ENCODE measurements at places on chromosomes 11 and 22. TPM values are rescaled to one million over a fixed set of nuclear protein-coding genes. Genes with fewer than 3 reads are reported as not detected.
A peak's percentile ranks its signal among the peaks of the same experiment; 100 is the strongest.

- no peak for DNase-seq
Measured at GRCh38 chr22:44452531-44453420, 45.3 kb downstream of the RTL6 start.

DNA sequence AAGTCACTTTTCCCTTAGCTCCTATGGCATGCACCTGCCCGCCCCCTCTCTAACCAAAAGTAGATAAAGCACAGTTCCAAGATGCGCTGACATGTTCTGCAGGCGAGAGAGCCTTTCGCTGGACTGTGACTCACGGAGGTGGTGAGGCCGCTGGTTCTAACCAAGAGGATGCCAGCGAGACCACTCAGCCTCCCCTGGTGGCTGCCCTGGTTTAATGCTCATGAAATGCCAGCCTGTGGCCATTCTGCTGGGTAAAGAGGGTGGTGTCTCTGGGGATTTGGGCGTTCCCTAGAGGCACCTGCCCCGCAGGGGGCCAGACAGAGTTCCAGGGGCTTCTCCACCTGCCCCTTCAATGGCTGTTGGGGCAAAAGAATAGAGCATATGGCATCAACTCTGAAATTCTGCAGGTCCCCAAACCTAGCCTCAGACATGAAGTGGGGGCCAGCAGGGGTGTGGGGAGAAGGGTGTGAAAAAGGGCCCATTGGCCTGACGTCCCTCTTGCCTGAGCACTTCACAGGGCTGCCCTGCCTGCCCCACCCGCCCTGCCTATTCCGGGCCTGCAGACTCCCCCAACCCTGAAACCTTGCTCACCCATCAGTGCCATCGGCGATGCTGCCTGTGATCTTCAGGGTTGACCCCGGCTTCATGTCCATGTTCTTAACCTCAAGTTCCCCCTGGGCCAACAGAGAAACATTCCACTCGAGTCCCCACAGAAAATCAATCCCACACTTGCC, 8.5 kb downstream of the LGALS2 start:
- no peak for DNase-seq

DNA sequence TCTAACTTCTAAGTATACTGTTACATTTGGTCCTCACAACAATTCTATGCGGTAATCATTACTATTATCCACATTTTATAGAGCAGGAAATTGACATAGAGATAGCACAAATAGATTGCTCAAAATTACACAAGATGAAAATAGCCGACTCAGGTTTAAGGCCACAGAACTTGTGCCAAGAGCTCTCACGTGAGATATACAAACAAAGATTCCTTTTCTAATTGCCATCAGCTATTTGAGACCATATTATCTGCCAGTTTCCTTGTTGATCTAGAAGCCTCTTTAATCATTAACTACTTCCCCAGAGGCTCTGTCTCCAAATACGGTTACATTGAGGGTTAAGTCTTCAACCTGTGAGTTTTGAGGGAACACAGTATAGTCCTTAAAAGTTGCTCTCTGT, 61.0 kb upstream of the GLYATL1B start:
- DNase-seq = no peak

The FREY1 gene
- 0.89 TPM for total RNA-seq

- DNase-seq = no peak
Measured at GRCh38 chr11:342328-342727, 21.7 kb upstream of the IFITM3 start.

The FGF4 gene
- total RNA-seq = not detected

The CECR2 gene
- 9.9 TPM for total RNA-seq

- peak; percentile 7 for DNase-seq
Measured at GRCh38 chr11:127789927-127790326, 789.4 kb upstream of the KIRREL3 start.

The NAALADL1 gene
- 10.4 TPM for total RNA-seq

The APOL5 gene
- not detected for total RNA-seq

DNA sequence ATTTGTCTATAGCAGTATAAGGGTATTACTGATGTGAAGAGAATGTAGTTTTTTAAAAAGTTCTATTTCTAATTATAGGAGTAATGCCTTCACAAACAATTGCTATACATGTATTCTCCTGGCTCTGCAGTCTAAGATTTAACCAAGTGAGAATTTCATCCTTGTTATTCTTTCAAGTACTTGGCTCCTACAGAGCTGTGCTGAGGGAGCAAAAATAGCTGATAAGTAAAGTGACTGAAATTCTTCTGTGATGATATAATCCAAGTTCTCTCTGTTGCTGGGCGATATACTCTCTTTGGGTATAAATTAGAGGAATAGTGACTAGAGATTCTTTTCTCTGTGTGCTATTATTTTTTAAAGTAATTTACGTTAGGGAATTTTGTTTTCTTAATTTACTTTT, 68.0 kb downstream of the PGR start:
- DNase-seq = no peak

DNA sequence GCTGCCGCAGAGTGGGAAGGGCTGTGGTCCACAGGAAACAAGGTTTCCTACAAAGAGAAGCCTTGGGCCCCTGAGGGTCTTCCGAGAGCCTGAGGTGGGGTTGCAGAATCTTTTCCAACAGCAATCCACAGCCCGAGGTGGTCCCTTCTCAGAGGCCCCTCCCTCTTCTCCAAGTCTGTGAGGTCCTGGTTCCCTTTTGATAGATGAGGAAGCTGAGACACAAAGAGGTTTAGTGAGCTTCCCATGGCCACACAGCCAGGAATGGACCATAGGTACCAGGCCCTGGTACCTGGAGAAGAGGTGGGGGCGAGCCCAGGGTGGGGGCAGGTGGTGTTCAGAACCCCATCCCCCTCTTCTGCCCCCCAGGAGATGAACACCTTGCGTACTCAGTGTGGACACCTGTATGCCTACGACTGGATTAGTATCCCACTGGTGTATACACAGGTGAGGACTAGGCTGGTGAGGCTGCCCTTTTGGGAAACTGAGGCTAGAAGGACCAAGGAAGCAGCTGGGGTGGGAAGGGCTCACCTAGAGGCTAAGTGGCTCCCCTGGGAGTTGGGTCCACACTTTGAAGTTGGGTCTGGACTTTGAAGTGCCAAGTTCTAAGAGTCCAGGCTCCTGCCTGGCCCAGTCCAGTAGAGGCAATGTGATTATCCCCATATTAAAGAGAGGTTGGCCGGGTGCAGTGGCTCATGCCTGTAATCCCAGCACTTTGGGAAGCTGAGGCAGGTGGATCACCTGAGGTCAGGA, 7.0 kb downstream of the BEST1 start:
- DNase-seq = no peak

- DNase-seq = no peak
Measured at GRCh38 chr11:8260202-8260966, 3.3 kb downstream of the LMO1 start.

GRCh38 chr22:46006379-46007002, 29.5 kb upstream of the WNT7B start:
- peak; percentile 83 for DNase-seq

- no peak for DNase-seq
Measured at GRCh38 chr11:117902001-117902845, 25.8 kb upstream of the FXYD6 start.

GRCh38 chr11:9020916-9021315, 17.1 kb upstream of the NRIP3 start:
- DNase-seq = no peak

The OR51E2 gene
- not detected for total RNA-seq

DNA sequence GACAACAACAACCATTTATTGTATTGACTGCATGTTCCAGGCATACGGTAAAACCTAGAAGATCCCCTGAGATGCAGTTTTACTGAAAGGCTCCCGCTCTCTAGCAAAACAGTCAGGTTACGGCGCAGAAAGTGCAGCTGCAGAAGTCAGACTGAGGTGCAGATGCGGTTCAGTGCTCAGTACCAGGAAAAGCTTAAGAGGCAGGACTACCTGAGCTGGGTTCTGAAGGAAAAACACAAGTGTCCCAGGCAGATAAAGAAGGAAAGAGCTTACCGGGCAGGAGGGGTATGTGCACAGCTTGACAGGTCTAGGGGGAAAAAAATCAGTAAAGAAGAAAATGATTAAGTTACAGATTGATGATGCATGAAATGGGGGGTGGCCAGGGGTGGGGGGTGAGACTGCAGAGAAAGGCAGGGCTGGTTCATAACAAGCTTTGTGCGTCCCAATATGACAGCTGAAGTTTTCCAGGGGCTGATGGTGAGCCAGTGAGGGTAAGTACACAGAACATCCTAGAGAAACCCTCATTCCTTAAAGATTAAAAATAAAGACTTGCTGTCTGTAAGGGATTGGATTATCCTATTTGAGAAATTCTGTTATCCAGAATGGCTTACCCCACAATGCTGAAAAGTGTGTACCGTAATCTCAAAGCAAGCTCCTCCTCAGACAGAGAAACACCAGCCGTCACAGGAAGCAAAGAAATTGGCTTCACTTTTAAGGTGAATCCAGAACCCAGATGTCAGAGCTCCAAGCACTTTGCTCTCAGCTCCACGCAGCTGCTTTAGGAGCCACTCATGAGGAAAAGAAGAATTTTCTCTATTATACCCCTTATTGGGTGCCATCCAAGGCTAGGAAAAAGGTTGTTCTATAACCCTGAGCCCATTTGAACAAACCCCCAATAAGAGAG, 11.9 kb downstream of the LARGE1 start:
- no peak for DNase-seq

The CD3D gene
- 3.3 TPM for total RNA-seq

GRCh38 chr11:30406978-30407762, 84.3 kb downstream of the ARL14EP start:
- DNase-seq = no peak

DNA sequence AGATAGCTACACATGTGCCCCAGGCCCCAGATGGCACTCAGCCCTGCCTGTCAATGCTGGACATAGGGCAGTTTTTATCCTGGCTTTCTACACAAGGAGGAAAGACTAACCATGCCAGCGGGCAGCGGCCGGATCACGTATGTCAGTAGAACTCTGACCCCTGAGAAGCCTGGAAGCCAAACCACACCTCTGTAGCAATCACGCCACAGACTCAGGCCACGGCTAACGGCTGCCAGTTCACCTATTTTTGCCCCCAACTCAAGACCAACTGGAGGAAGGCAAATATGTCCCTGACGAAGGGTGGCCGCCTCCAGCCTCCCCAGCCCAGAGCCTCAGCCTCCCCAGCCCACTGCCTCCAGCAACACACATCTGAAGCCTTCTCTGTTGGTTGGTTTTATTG, 7.2 kb upstream of the CD81 start:
- peak; percentile 51 for DNase-seq

- DNase-seq = no peak
Measured at GRCh38 chr11:28878025-28878424, 769.8 kb downstream of the METTL15 start.

The PATE4 gene
- not detected for total RNA-seq

DNA sequence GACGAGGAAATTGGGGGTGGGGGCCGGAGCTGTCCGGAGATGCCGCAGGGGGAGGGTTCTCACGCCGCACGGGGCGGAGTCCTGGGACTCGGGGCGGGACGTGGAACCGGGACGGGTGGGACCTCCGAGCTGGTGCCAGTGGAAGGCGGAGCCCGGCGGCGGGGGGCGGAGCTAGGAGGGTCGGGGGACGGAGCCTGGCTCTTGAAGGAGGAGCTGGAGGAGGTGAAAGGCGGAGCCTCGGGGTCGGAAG, 271 bp downstream of the FKBP2 start:
- DNase-seq = peak; percentile 100

The TSGA10IP gene
- total RNA-seq = not detected

The LRRN4CL gene
- 2.0 TPM for total RNA-seq

DNA sequence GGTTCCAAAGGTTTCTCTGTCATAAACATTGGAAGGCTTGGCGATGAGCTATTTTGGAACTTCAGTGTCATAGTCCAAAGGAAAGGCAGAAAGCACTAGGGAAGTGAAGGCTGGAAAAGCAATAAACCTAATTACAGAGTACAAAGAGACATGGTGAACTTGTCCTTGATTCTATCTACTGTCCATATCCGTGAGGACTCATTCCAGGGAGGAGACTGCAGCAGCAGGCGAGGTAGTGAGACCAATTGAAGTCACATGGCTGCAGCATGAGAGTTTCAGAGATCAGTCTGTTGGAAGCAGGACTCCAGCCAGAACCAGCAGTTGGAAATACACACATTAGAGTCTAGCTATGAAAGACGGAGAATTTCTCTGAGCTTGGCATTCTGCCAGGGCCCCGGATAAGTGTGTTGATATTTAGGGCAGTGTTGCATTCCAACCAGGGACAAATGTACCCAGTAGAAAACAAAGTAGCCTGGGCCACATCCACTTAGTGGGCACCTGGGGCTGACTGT, 54.1 kb upstream of the ARHGAP42 start:
- peak; percentile 62 for DNase-seq

DNA sequence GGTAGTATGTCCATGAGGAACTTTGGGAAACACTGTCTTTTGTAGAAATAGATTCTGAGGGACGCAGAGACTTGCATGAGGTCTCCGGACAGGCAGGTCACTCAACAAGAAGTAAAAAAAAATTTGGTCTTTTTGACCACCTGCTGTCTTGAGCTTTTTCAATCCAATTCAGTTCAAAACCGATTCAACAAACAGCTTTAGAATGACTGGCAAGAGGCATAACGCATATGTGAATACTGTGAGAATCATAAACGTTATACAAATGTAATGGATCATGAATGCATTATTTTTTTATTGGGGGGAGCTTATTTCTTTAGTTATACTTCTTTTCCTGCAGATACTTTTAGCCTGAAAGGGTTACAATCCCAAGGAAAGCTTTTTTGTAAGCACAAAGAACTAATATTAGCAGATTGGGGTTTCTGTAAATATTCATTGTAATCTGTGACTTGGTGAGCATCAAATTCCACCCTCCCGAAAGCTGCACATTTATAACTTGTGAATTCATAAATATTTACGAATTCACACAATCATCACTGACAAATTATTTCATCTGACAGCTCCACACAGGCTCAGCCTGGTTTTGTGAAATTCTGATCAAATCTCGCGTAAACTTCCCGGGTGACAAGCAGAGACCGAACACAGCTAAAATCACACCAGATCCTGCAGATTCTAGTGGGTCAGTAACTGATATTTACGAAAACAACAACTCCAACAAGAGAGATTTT, 507.7 kb downstream of the MN1 start:
- DNase-seq = no peak

GRCh38 chr11:130826572-130826971, 89.7 kb downstream of the SNX19 start:
- no peak for DNase-seq

The TEX12 gene
- not detected for total RNA-seq

DNA sequence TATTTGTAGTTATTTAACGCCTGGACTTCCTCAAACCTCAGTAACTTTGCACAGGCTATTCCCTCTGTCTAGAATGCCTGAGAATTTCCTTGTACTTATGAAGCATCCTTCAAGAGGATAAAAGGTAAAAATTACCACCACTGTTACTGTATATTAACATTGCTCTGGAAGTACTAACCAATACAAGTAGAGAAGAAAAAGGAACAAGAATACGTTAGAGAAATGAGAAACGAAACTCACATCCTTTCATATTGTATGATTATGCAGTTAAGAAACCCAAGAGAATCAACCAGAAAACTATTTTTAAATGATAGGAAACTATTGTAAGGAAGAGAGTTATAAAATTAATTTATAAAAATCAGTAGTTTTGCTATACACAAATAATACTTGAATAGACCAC, 48.2 kb upstream of the OR5P2 start:
- no peak for DNase-seq

Data from left lung (tissue), 14 donors.